ENCODE measurements at places on chromosomes 7 and 10.

DNA sequence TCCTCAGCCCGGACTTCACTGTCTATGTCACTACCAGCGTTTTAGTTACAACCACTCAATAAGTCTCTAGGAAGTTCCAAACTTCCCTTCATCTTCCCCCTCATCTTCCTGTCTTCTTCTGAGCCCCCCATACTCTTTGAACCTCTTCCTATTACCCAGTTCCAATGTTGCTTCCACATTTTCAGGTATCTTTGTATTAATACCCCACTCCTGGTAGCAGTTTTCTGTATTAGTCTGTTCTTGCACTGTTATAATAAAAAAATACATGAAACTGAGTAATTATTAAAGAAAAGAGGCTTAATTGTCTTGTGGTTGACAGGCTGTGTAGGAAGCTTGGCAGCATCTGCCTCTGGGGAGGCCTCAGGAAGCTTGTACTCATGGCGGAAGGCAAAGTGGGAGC lies 218.6 kb downstream of the BICC1 start:
- DNase-seq: no peak

DNA sequence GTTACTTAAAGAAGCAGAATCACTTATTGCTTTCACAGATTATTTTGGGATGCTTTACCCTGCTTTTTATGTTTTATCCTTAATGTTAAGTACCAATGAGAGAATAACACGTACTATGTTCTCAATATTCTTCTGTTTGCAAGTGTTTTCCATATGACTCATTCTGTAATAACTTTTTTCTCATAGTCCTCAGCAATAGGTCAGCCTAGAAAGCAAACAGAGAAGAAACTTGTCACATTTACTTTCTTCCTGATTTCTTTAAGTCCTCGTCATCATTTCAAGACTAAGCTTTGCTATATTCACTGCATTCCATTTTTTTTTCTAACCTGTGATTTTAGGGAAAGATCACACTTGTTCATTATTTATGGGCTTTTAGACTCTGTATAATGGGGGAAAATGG lies 6.8 kb upstream of the AGR2 start:
- DNase-seq: no peak

DNA sequence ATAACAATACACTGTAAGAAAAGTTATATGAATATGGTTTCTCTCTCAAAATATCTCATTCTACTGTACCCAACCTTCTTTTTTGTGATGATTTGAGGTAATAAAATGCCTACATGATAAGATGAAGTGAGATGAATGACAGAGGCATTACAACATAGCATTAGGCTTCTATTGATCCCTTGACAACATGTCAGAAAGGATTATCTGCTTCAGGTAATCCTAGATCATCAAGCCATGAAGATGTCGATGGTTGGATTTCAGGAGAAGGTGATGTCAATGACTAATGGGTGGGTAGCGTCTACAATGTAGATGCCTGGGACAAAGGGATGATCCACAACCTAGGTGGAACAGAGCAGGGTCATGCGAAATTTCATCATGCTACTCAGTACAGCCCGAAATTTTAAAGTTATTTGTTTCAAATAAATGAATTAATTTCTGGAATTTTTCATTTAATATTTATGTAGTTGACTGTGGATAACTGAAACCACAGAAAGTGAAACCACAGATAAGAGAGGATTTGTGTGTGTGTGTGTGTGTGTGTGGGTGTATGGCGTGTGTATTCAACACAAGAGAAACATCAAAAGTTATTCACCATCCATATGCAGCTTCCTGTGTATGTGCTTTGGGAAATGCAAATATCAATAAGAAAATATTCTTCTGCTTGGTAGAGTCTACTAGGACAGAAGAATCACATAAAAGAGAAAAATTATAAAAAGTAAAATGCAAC lies 77.0 kb downstream of the MAGI2 start:
- no peak for DNase-seq

GRCh38 chr10:54808186-54808935 lies 7.3 kb upstream of the PCDH15 start:
- no peak for DNase-seq

- DNase-seq: no peak
These were observed 27.3 kb downstream of the TFAM start for GRCh38 chr10:58412502-58412961.

- no peak for DNase-seq
These were observed 84.3 kb downstream of the LANCL2 start for GRCh38 chr7:55449205-55449991.

- no peak for DNase-seq
These were observed 227.4 kb downstream of the GRID1 start for GRCh38 chr10:86139066-86139657.

DNA sequence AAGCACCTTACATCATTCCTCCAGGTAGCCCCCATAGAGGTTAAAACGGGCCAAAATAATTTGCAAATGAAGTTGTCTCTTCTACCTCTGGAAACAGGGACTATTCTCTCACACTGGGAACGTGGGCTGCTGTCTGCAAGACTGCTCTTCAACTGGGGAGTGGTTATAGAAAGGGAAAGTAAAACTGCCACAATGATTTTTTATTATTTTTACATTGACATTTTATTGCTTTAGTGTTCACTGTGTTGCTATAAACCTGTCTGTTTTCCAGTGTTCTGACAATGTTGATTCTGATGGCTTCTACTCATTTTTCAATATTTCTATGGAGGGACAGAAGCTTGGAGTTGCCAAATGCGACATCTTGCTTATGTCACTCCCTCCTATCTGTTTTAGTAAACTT lies 115.1 kb upstream of the ANTXRL start:
- DNase-seq: no peak

DNA sequence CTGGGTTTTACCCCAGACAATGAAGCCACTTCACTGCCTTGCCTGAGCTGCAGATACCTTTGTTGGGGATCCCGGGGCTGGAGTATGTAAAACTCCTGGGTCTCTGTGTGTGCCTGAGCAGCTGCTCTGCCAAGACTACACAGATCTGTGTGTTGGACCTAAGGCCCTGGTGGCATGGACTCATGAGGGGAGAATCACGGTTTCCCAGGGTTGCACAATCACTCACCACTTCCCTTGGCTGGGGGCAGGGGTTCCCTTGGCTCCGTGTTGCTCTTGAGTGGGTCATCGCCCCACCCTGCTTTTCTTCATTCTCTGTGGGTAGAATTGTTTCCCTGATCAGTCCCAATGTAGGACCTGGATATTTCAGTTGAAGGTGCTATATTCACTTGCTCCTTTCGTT lies 13.9 kb upstream of the TBATA start:
- no peak for DNase-seq

- DNase-seq: no peak
These were observed 17.7 kb downstream of the SORBS1 start for GRCh38 chr10:95543459-95543858.

DNA sequence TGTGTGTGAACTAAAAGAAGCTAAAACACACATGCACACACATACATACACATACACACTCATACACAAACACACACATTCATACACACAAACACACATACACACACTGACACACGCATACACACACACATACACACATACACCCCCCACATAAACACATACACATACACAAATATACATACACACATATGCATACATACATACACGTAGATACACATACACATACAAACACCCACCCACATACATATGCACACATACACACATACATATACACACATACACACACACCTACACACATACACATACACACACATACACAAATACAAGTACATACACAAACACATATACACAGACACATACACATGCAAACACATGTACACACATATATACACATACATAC lies 28.0 kb downstream of the SLC18A2 start:
- DNase-seq: no peak

- peak; percentile 72 for DNase-seq
These were observed 463.8 kb downstream of the KCNMA1 start for GRCh38 chr10:77173615-77174461.

DNA sequence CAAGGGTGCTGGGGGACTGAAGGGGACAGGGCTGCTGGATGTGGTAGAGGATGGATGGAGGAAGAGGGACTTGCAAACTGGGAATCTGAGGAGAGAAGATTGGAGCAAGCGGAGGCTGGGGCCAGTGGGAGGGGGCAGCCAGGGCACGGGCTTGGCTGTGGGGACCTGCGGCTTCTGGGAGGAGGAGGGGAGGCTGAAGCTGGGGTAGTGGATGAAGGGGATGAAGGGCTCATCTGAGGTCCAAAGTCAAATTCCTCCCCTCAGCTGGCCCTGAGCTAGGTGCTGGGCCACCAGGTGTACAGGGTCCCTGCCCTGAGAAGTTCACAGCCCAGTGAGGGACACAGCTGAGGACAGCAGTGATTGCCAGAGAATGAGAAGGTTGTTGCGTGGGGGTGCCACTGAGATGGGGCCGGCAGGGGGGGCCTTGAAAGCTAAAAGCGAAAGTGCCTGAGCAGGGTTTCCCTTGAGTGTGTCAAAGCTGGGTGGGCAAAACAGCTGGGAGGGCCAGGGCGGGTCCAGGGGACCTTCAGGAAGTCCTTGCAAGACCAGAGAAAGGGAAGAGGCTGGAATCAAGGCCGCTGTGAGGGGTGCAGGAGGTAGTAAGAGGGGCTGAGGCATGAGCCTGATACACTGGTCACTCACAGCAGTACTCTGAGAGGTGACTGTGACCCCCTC lies 75.2 kb downstream of the MYL10 start:
- no peak for DNase-seq

DNA sequence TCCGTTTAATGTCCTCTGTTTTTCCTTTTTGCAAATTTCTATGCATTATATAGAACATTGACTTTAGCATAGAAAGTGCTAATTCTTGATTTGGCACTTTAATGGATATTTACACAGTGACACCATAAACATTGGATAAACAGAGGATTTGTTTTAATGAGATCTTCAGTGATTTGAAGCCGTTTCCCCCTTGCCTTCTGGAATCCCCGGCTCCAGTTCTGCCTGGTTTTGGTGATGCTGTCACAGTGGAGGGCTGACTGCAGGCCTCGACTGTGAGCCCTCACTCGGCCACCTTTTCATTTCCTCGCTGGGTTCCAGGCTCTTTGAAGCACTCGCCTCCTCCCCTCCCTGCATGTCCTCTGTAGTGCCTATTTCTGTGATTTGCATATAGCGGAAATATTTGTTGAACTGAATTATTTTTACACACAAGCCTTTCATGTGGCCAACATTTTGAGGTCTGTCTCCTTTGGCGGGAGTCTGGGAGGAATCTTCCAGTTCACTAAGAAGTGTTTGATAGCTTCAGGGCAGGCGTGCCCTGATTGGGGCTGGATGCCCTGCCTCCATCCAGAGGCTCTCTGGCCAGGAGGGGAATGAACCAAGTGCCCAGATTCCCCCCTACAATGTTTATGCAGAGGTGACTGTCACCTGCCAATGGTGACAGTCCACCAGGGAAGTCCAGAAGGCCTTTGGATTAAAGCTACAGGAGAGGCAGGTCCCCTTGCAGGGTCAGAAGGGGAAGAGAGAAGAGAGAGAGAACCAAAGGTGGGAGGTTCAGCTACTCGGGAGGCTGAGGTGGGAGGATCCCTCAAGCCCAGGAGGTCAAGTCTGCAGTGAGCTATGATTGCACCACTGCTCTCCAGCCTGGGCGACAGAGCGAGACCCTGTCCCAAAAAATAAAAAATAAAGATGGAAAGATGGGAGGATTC lies 67.5 kb downstream of the CUX1 start:
- no peak for DNase-seq

DNA sequence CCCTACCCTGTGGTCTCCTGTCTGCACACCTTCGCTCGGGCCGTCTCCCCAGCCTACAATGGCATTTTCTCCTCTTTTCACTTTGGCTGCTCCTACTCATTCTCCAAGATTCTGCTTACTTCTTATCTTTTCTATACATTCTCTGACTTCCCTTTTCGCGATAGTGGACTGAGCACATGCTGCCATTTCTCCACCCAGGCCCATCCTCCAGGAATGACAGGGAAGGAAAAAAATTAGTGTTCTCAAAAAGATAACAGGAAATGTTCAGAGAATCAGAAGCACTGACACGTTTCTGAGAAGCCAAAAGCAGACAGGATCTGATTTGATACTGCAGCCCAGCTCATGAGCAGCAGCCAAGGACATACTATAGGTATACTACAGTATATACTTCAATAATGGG lies 6.4 kb upstream of the ANXA11 start:
- no peak for DNase-seq

GRCh38 chr10:43355749-43356371 lies 15.6 kb upstream of the FXYD4 start:
- DNase-seq: no peak

- DNase-seq: no peak
These were observed 17.9 kb upstream of the CYTH3 start for GRCh38 chr7:6290319-6290741.

- no peak for DNase-seq
These were observed 35.8 kb downstream of the HECW1 start for GRCh38 chr7:43148161-43148731.

DNA sequence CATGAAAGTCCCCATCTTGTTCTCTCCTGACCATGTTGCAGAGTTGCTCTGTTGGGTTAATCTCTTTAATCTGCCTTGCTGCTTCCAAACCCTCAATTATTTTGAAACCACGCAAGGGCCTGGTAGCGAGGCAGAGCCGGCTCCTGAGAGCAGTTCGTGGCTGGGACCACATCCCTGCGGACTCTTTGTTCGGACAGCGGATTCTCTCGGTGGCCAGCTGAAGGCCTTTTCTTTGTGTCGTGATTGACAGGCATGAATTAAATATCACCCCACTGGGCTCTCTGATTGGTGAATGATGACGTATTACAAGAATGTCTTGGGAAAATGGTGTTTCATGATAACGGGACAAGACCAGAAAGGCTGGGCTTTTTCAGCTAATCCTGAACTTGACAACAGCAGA lies 66.9 kb upstream of the ARHGAP21 start:
- DNase-seq: no peak

DNA sequence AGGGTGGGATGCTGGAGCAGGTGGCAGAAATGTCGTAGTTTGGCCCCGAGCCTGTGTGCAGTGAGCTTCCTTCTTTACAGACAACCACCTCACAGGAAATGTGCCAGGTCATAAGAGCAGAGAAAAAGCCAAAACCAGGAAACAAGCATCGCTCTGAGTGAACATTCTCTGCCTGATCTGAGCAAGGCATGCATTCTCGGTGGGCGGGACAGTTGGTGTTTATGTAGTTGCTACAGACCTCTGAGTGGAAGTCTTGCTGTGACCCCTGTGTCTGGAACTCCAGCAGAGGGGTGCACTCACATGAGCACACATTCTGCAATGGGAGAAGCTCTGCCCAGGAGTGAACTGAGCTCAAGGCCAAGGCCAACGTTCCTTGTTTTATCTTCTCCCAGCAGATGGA lies 230.1 kb downstream of the TCERG1L start:
- DNase-seq: no peak

DNA sequence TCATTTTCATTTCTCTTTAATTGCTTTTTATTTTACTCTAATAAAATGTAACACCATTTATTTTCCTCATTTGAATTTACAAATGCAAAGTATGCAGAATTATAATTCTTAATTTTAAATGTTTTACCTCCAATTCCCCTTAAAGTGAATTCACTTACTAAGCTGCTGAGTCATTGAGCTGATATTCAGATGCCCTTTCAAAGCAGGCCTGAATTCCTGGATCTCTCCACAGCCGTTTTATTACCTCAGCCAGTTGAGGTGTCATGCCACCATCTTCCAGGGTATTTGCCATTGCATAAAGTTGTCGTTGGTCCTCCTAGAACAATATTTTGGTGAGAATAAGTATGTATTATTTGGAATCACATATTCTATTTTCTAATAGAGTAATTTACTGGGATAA lies 33.2 kb downstream of the GNAT3 start:
- DNase-seq: no peak

All from effector memory CD8-positive, alpha-beta T cell (primary cell).